ENCODE measurements at places on chromosomes 2 and 18.
A peak's percentile ranks its signal among the peaks of the same experiment; 100 is the strongest.

DNA sequence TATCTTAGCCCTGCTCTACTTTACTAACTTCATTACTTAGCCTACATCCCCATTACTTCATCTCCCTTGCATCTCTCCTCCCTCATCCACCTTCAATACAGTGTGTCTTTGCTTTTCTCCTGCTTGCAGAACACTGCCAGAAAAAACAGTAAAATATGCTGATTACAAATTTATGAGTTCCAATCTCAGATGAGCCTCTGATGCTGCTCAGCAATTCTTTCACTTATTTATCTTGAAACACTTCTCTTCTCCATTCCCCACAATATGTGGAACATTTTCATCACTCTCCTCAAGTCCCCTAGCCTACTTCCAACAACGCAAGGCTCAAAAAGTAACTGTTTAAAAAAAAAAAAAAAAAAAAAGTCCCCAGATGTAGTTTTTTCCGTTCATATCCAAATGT, 7.1 kb downstream of the VPS54 start:
- DNase-seq: no peak

- no peak for DNase-seq
These were observed 91.9 kb upstream of the STK17B start for GRCh38 chr2:196263181-196263747.

DNA sequence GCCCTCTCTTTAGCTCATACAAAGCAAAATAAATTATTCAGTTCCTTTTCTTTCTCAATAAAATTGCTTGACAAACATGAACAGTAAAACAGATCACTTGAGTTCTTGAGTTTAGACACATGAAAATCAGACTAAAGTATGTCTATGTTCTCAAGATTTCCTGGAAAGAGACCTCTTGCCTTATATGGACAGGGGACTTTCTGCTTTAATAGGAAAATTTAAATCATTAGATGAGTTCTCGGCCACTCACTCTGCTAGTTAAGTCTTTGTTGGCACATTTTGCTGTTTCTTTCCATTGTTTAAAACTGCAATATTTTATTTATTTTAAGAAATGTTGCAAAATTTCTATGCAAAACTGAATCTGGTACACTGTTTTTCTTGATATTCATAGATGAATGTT, 207.8 kb downstream of the RND3 start:
- DNase-seq: no peak

DNA sequence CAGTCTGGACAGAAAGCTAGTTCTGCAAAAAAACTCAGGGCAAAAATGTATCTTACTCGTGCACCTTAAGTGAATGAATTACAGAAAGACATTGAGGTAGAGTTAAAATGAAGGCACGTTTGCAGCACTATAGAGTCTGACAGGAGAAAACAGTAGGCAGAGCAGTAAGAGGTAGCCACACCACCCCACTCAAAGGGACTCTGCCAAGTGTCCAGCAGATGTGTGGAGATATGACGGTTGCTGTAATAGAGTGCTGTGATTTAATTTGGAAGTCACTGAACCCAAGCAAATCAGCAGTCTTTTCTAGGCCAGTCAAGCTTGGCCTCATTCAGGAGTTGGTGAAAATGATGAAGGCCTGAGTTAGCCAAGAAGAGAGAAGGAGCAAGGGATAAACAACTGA, 464.4 kb downstream of the PTPRM start:
- no peak for DNase-seq

- no peak for DNase-seq
These were observed 1040.7 kb upstream of the SLC39A10 start for GRCh38 chr2:194616334-194616733.

GRCh38 chr2:36657703-36658102, 38.8 kb upstream of the VIT start:
- DNase-seq: no peak

DNA sequence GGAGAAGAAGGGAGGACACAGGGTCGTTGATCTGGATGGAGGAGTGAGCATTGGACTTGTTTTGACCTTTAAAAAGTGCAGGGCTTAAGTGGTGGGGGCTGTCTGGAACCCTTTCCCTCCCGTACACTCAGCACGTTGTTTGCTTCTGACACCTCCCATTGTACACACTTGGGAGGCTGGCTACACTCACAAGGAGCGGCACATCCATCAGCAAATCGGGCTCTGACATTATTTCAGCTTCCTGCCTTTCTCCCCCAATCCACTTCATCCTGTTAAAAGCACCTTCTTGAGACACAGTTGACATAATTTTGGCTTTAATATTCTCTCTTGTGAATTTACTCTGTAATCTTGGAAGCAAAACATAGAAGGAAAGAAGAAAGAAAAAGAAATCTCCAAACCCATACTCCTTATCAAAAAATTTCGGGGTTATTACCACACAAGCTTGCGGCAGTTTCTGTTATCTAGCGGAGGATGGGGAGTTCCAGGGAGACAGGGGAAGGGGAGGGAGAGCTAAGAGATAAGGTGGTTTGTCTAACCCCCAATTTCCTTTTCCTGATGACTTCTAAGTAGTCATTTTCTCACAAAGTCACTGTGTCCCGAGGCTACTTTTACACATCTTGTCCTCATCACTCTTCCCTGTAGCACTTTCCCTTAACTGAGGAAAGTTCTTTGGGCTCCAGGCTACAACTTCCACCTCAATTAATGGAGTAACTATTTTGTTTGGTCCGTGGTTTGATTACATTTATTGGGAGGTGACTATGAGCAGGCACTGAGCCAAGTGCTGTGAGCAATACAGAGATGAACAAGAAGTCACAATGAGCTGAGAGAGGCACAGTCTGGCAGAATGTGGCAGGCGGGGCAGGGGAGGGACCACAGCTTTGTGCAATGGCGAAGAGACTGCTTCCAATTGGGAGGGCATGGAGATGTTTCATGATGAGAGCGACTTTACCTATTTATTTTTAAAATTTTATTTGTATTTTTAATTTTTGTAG, 240.1 kb upstream of the MEX3C start:
- no peak for DNase-seq

DNA sequence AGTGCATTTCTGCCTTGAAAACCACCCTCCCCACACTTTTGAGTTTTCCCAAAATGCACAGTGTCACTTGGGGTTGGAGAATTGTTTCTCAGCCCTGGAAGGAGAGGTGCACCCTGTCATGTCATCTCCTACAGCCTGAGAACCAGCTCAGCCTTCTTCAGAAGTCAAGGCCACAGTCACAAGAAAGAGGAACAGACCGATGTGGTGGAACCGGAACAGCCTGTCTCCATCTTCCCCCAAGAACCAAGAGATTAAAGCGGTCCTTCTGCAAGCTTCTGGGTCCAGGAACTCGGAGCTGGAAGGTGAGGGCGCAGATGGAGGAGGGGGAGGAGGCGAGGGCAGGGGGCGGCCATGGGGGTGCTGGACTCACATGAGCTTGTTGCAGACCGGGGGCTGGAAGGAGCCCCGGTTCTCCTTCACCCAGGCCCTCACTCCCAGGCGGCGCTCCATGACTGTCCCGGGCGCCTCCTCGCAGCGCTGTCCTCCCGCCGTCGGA, 248 bp downstream of the HAAO start:
- peak; percentile 36 for DNase-seq

GRCh38 chr2:142533177-142533576, 344.3 kb upstream of the KYNU start:
- no peak for DNase-seq

DNA sequence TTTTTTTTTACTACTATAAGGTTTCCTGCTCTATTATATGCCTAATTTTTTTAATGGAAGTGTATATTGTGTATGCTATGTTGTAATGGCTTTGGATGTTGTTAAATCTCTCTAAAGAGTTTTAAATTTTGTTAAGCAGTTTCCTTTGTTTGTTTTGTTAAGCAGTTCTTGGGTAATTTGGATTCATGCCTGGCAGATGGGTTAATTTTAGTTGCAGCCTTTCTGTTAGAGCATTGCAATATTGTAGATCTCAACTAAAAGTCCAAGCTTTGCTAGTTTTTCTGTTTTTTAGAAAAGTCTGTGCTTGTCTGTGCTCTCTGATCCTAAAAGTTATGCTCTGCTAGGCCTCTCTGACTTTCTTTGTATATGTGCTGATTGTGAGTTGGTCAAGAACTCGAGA, 1229.0 kb upstream of the NRXN1 start:
- no peak for DNase-seq

GRCh38 chr2:122683018-122683417, 927.6 kb downstream of the TSN start:
- DNase-seq: peak; percentile 85

GRCh38 chr2:225028572-225028971, 13.7 kb downstream of the DOCK10 start:
- DNase-seq: peak; percentile 2

GRCh38 chr18:23662309-23663263, at the start of gene ANKRD29:
Gene ANKRD29, minus strand, starts transcription at chr18:23662911. Its CDS starts 181 bp downstream, at chr18:23662730.
- peak; percentile 61 for DNase-seq

DNA sequence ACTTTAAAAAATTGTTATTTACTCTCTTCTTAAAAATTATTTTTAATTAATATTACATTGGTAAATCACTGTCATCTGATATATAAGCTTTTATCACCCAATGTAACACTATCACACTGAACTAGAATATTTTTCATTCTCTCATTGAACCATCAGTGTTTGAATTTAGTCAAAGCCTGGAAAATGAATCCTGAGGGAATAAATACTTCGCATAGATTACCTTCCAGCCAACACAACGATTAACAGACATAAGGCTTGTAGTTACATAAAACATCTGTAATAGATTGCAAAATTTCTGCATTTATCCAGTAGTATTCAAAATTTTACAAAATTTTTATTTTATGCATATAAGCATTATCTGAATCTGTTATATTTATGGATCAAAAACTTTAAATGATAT, 314.9 kb downstream of the ERBB4 start:
- no peak for DNase-seq

- peak; percentile 96 for DNase-seq
These were observed 38.1 kb upstream of the TGIF1 start for GRCh38 chr18:3411854-3412268.

GRCh38 chr2:205060269-205060668, 515.0 kb downstream of the PARD3B start:
- DNase-seq: peak; percentile 41

DNA sequence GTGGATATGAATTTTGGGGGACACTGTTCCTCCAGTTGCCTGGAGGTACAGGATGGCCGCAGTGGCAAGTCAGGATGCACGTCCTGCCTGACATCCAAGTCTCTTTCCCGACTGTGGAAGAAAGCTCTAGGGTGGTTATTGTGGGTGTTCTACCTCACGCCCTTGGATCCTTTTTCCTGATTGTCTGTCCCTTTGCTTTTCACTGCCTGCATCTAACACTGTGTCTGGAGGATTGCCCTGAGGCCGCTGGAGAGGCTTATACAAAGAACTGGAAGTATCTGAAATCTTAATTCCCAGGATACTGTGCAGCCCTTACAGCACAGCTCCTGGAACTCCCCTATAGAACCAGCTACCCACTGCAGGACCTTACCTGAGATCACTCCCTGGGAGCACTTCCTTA, 250.5 kb downstream of the TFCP2L1 start:
- no peak for DNase-seq

- DNase-seq: no peak
These were observed 301.3 kb upstream of the RBMS1 start for GRCh38 chr2:160794926-160795325.

DNA sequence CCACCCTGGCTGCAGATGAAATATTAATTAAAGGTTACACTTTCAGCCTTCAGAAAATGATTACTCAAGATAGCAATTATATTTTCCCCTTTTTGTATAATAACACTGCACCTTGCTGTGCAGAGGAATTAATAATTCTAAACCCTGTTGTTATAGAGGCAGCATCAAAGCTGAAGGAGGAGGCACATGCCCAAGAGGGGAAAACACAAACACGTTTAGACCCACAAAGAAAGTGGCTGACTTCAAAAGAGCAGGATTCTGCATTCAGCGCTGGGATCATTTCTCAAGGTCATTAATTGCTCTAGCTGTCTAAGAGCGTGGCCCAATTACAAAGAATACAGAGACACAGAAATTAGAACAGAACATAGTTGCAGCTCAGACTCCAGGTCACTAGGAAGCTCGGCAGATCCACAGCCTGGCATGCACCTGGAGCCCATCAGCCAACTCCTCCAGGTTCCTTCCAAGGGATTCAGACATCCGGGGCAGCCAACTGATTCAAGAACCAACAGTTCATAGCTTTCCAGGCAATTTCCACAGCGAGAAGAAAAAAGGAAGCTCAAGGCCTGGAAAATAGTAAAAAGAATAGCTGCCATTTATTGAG, 102.3 kb upstream of the ID2 start:
- no peak for DNase-seq

DNA sequence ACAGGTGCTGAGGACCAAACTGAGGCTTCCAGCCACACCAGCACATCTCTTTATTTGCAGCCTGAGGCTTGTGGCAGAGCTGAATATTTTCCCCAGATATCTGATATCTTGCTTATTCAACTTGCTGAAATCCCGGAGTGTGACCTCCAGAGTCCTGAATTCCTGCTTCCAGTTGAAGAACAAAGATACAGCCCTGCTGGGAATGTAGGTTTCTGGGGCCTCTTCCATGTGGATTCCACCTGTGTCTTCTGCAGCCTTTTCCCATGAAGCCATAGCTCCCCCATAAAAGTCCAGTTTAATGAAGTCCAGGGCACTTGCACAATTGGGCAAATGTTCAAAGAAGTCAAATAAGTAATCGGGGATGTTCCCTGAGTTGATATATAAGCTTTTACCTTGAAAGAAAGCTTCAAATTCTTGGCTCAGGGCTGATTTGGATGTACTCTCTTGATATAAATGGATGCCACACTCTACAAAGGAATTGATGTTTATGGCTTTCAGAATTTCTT, 14.9 kb downstream of the NLRC4 start:
- DNase-seq: no peak

DNA sequence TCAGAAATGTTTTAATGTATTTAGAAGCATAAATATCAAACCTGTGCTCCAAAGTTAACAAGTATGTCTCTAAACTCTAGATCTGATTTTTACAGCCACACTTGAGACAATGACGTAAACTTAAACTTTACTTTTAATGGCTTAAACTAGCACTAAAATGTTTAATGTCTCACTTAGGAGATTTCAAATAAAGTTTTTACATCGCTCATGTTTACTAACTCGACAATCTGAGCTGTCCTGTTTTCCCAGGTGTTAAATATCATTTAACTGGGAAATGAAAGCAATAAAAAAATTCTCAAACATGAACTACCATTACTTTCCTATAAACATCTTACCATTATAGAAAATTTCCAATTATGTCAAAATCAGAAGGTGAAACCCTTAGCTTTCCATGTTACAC, 70.2 kb upstream of the FAM124B start:
- DNase-seq: no peak

DNA sequence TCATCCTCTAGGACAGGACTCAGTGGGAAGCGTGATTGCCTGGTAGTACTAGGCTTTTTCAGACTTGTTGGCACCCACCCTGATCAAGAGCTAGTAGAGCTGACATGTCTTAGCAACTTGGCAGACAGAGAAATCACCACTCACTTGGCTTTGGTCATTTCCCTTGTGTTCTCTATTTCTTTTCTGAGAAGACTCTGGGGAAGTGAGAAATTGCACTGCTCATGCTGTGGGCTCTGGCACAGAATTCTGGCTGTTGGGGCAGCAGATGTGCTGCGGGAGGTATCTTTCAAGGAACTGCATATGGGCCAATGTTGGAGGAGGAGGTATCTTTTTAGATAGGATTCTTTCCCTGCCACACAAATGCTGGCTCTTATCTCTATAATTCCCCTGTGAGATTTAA, 529.1 kb upstream of the MEX3C start:
- no peak for DNase-seq

- DNase-seq: no peak
These were observed 10.2 kb downstream of the MTCL1 start for GRCh38 chr18:8715599-8715998.

All from DMS53 (cell line).